ENCODE measurements at places on chromosomes 13 and 19. TPM values are rescaled to one million over a fixed set of nuclear protein-coding genes. Genes with fewer than 3 reads are reported as not detected.

GRCh38 chr19:6101291-6101825, 8.9 kb downstream of the RFX2 start:
- no peak for DNase-seq

GRCh38 chr13:33072282-33072681, 56.1 kb downstream of the KL start:
- DNase-seq: no peak

DNA sequence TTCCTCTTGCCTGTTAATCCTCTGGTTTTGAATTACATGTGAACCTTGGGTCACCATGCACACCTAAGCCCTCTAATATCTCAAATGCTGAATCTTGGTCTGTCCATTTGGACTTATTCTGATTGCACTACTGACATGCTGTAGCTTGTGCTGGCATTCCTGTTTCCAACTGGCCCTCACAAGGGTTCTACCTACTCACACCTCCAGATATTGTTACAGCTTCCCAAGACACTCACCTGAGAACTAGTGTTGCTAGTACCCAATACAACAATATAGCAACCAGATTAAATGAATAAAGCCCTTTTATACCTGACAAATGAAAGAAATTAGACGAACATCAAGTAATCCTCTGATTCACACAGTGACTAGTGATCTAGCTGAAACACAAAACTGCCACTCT, 16.6 kb downstream of the TEX30 start:
- DNase-seq: no peak

GRCh38 chr19:10553943-10554381, 10.3 kb downstream of the ATG4D start:
- no peak for DNase-seq

DNA sequence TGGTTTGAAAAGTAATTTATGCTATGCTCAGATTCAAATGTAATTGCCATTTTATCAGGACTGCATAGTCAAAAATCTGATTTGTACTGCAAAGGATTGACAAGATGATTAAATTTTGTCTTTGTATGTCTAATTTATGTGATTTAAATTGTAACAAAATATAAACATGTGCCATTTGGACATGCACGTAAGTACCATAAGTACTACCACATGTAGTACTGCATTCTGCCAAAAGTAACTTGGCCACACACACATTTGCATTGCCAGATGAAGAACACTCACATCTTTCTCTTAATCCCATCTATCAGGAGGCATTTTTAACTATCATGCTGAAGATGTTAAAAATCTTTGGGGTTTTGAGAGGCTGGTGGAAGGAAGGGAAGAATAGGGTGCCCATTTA, 133.3 kb downstream of the KLF12 start:
- no peak for DNase-seq

- DNase-seq: no peak
Measured at GRCh38 chr13:51105046-51105445, 6.0 kb downstream of the C13orf42 start.

GRCh38 chr19:50826492-50827240, 3.1 kb upstream of the KLK1 start:
- DNase-seq: no peak

DNA sequence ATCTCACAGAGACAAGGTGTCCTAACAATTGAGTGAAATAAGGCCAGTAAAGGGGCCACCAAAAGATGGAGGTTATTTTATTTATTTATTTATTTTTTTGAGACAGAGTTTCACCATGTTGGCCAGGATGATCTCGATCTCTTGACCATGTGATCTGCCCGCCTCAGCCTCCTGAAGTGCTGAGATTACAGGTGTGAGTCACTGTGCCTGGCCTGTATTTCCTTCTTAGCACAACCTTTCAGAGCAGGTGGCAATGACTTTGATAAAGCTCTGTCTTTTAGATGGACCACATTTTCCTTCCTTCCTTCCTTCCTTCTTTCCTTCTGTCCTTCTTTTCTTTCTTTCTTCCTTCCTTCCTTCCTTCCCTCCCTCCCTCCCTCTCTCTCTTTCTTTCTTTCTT, 11.0 kb upstream of the DOCK6 start:
- no peak for DNase-seq

DNA sequence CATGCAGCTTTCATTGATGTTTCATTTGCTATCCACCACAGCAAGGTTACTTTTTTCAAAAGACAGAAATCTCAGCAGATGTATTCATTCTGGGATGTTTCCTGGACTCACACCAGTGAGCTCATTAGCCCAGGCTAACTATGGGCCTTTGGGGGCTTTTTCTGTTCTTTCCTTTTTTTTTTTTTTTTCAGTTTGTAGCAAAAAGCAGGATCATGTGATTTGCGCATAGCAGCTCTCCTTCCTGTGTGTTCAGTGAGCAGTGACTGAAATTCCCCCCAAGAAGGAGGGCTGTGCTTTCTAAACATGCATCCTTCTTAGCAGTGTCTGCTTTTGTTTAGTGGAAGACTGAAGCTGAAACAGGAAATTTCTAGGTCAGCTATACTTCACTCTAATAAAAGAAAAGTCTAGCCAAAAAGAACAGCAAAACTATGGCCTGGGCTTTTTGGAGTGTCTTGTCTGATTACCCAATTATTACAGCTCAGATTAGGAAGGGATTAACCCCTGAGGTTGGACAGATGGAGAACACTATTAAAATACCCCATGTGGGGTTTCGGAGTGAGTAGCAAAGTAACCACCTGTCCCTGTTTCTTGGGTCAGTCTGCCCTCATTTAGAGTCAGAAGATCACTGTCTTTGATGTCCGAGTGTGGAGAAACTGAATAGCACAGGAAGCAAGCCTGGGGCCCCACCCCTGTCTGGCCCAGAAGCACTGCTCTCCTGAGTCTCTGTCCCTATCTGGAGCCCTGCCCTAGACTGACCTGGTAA, 8.9 kb upstream of the AMER2 start:
- peak; percentile 86 for DNase-seq

- no peak for DNase-seq
Measured at GRCh38 chr13:35617420-35617819, 140.9 kb upstream of the MAB21L1 start.

DNA sequence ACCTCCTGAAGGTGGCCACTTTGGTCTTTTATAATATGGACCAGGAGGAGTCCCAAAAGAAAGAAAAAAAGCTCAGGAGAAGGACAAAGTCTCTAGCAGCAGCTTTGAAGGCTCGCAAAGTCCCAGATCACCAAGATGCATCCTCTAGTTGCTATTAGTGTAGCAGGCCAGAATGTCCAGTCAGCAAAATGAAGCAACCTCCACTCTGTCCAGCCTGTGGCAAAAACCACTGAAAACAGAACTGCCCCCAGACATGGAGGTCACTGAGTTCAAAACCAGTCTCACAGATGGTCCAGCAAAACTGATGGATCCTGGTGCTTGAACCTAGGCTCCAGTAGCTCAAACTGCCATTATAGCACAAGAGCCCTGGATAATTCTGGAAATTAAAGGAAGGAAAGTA, 10.4 kb downstream of the LILRB4 start:
- DNase-seq: no peak

DNA sequence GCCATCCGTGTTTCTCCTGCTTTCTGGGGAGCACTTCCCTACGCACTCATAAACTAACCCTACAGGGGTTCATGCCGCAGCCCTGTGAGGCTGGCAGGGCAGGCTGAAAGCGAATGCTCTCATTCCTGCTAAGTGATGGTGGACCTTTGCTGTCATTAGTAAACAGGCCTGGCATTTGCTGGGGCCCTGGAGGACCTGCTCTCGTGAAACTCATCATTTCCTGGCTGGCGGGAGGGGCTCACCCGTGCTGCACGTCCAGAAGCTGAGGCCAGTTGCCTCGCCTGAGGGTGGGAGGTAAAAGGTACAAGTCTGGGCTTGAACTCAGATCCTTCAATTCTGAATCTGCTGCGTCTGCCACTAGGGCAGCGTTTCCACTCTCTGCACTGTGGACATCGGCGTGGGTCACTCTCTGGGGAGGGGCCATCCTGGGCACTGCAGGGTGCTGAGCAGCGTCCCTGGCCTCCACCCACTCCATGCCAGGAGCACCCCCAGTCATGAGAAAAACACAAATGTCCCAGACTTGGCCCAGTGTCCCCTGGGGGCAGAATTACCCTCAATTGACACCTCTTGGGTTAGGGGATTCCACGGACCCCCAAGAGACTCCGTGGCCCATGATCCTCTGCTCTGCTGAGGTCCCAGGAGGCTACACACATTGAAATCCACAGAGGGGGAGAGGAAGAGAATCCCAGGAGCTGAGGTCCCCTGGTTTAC, 7.0 kb downstream of the MOB3A start:
- DNase-seq: no peak

- DNase-seq: no peak
Measured at GRCh38 chr19:7668842-7669241, at the start of gene RETN. Gene RETN (plus strand): TSS chr19:7669049. CDS start chr19:7669327, 278 bp downstream.

DNA sequence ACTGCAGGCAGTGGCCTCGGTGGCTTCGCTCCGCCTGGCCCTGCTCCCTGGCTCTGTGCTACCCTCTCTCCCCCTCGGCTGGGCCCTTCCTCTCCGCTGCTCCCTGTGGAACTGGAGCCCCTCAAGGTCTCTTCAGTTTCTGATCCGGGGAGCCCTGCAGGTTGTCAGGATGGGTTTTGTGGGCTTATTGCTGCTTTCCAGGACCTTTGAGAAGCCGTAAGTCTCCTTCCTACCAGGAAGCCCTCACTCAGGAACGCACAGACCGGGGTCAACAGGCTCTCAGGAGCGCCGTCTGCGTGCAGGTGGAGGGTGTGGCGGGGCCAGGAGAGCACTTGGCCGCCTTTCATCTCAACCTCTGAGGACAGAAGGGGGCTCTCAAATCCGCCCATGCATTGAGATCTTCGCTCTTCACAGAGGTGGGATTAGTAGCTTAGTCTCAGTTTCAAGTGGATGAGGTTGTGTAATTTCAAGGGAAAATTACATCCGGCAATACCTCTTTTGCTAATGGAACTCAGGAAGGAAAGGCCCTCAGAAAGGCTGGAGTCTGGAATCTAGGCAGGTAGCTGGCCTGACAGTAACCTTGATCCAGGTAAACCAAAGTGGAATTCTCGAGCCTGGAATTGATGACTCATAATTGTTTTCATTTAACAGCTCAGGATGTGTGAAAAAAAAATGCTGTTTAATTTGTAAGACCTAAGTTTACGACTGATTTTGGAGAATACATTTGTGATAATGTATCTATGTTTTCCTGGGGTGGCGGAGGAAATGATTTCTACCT, 102.0 kb downstream of the ATP11A start:
- no peak for DNase-seq

DNA sequence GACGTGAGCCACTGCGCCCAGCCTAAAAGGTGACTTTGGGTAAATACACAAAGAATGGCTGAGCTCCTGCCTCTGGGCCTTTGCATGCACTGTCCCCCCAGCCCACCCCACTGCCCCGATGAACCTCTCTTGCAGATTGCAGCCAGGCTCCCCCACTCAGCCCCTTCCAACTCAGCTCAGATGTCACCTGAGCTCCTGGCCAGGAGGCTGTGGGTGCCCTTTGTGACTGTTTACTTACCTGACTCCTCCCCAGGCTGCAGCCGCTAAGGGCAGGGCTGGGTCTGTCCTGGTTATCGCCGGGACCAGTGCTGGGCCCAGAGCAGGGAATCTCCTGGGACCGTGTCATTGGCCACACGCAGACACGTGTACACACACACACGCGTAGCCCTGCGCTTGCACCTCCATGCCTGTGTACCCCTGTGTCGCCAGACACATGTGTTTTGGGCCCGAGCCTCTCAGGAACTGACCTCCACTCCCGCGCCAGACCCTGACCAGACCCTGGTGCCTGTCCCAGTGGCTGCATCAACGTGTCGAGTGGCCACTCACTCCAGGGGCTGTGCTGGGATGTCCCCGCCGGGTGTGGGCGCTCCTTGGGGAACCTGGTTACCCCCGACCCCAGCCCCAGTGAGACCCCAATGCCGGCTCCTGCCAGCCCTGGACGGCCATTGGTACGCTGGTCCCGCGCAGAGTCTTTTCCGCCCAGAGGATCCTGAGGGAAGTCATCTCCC, 18.7 kb downstream of the EFNA2 start:
- no peak for DNase-seq

GFY gene
- total RNA-seq: not detected

TEX101 gene
- not detected for total RNA-seq

PSG11 gene
- total RNA-seq: 0.55 TPM

CYP2F1 gene
- total RNA-seq: not detected

PTPRS gene
- 113 TPM for total RNA-seq

CYP2A7 gene
- 0.10 TPM for total RNA-seq

LILRA5 gene
- total RNA-seq: 0.50 TPM

ADGRE2 gene
- 1.3 TPM for total RNA-seq

GIPC3 gene
- 0.55 TPM for total RNA-seq

SH2D3A gene
- total RNA-seq: 0.20 TPM

Data from spinal cord (tissue), 10 donors.